ENCODE measurements at places on chromosomes 4 and X.

DNA sequence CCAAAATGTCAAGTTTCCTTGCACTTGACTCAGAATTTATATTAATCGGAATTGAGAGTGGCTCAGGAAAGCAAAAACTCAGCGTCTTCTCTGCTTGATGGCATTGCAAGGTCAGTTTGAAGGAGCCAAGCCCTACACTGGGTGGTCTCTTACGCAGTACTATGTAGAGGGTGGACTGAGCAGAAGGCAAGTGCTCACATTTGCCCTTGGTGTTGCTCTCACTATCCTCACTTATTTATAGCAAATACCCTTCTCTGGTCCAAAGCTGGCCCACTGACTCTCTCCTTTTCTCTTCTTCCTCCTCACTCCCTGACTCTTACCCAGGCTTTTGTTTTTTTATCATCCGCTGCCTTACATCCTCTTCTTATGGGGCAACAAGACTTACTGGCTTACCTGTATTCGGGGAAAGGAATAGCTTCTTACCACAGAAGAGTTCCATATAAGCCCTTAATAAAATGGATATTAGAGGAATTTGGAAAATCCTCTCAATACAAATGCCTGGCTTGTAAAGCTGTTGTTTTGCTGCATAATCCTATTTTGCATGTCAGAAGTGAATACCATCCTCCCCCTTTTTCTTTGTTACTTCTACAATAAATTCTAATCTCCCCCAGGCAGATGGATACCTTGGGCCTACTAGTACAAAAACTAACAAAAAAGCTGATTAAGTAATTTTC is 24.8 kb upstream of the GATB start:
- DNase-seq, result no peak

GRCh38 chr4:113209153-113209552 is 159.7 kb downstream of the ANK2 start:
- DNase-seq, result no peak

GRCh38 chr4:95987851-95988250 is 148.0 kb downstream of the PDHA2 start:
- DNase-seq, result no peak

DNA sequence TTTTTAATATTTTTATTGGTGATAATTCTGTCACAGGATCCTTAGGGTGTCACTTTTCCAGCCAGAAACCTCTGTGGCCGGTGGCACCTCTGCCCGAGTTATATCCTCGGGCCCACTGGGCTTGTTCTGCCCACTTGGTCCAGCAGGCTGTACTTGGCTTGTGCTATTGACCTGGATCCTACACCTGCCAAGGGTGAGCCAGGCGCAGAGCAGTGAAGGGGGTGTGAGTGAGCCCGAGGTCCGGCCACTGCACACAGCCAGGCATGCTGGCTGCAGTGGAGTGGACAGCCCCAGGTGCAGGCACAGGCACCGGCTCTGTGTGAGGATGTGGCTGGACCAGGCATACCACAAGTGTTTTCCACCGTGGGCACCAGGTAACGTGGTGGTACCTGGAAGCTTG is 54.7 kb upstream of the NUDT6 start:
- no peak for DNase-seq

GRCh38 chr4:103123114-103123513 is 23.5 kb upstream of the BDH2 start:
- DNase-seq, result no peak

DNA sequence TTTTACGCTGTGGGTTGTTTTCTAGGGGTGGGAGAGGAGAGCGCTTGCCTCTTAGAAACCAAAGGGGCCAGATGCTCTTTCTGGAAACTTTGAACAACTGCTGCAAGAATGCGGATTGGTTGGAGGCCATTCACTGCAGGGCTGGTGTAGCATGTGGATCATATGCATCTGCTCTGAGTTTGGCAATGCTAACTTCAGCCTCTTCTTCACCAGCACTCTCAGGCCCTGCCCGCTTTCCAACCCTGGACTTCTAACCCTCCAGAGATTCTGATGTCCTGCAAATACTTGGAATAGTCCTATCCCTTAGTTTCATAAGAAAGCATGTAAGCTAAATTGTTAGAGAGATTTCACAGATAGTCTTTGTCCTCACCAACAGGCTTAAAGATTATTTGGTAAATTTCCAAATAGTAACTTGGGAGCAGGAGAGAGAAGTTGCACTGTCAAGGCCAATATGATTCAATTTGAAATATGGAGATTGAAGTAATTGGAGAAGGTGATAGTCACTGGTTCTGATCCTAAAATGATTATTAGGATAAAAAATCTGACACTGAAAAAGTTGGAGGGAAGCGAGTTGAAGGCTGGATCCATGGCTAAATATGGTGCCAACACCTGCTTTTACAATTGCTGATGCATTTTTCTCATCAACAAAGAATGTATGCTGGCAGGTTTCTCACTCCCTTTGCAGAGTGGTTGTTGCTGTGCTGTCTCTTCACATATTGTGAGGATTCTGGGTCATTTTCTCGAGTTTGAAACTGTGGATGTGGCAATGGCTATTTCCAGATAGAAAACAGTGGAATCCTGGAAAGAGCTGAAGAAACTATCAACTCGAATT is 210.4 kb downstream of the PTTG2 start:
- DNase-seq, result no peak

GRCh38 chr4:89077761-89078160 is 20.8 kb upstream of the FAM13A start:
- no peak for DNase-seq

- no peak for DNase-seq
Observed at GRCh38 chrX:141945426-141945825, 41.7 kb downstream of the MAGEC1 start.
